ENCODE measurements at places on chromosomes 5 and 9.
A peak's percentile ranks its signal among the peaks of the same experiment; 100 is the strongest.

DNA sequence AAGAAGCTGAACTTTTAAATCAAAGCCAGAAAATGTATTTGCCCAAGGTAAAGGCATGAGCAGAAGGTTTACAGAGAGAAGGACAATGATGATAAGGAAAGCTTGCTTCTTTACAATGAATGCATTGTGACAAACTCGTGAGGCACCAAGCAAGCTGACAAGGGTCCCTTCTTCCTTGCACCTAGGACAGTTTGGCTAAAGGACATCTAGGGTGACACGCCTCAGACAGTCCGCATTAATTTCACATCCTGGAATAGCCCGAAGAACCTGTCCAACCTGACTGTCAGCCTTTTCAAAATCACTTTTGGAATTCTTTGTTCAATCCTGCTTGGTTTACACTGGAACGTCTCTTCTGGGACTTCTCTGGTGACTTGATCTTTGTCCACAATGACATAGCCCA lies 146.4 kb upstream of the MAP3K1 start:
- DNase-seq: no peak

DNA sequence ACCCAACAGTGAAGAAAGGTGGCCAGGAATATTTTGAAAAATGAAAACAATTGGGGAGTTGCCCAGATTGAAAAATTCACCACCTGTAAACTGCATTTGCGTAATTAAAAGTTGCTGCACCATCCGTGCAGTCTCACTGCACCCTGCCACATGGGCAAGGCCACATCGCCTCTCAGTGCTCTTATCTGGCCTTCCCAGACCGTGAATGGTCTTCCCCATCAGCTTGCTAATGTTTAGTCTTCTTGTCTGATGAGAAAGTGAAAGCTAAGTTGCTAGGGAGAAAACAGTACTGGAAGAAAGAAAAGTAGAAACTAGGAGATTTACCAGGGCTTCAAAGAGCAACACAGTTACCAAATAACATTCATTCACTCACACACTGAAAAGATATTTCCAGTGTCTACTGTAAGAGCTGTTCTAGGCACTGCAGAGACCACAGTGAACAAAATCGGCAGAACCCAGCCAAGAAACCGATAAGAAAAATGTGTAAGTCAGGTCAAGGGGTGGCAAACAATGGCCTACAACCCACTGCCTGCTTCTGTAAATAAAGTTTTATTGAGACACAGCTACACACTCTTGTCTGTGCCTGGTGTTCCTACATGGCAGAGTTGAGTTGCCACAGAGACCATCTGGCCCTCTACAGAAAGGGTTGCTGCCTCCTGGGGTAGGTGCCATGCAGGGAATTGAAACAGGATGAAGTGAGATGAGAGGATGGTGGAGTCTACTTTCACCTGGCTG lies 51.2 kb upstream of the CTSL start:
- DNase-seq: no peak

DNA sequence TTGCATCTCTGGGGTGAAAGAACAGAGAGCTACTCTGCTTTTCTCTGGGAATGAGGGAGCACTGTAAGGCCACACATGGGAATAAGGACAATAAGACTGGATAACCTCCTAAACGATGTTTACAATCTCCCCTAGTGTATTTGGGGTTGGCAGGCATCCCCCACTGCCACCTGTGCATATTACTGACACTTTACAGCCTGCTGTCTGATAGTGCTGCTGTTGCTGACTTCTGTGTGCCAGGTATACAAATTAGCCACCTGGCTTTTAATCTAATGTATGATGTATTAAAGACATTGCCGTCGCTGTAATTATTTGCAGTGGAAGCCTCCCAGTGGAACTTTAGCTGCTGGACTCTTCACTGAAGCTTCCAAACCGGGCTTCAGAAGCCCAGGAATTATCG lies 4.4 kb upstream of the SHISAL2B start:
- no peak for DNase-seq

- no peak for DNase-seq
These were observed 11.4 kb downstream of the MACROH2A1 start for GRCh38 chr5:135387629-135387960.

DNA sequence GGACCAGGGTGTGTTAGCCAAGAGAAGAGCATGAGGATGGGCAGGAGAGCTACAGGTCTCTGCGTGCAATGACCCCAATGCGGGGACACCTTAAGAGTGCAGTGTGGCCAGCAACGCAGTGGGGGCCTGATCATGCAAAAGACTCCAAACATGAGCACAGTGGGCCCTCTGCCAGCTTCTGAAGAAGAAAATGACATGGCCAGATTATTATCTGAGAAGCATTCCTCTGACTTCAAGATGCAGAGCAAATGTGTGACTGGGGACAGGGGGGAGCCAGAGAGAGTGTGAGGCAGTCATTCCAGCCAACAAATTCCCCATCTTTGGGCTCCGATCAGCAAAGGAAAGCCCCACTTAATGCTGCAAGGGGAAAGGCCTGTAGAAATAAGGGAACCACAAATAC lies 229.4 kb downstream of the CDK5RAP2 start:
- no peak for DNase-seq

GRCh38 chr5:170302653-170303501 lies 5.3 kb upstream of the LCP2 start:
- DNase-seq: peak; percentile 69

- no peak for DNase-seq
These were observed 1.5 kb downstream of the SEPTIN8 start for GRCh38 chr5:132775476-132775961.

GRCh38 chr5:170297589-170298462 lies at the start of gene LCP2:
TSS of gene LCP2 (minus strand) at chr5:170297777. CDS start at chr5:170297611, 166 bp downstream.
- DNase-seq: peak; percentile 77

DNA sequence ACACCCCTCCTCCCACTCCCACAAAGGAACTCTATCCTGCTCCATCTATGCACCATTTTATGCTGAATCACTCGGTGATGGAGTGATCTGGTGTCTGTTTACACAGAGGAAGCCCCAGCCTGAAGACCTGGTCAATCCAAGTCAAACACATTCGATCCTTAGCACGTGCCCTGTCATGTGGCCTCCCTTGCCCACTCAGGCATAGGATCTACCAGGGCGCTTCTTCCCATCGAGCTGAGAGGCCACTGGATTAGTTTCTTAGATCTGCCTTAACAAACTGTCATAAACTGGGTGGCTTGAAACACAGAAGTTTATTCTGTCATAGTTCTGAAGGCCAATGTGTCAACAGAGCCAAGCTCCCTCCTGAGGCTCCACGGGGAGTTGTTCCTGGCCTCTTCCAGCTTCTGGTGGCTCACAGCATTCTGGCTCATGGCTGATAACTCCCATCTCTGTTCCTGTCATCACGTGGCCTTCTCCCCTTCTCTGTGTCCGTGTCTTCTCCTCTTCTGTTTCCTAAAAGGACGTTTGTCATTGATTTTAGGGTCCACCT lies 34.2 kb downstream of the FOXI1 start:
- DNase-seq: no peak

- DNase-seq: no peak
These were observed 122.0 kb downstream of the GDNF start for GRCh38 chr5:37717613-37718431.

DNA sequence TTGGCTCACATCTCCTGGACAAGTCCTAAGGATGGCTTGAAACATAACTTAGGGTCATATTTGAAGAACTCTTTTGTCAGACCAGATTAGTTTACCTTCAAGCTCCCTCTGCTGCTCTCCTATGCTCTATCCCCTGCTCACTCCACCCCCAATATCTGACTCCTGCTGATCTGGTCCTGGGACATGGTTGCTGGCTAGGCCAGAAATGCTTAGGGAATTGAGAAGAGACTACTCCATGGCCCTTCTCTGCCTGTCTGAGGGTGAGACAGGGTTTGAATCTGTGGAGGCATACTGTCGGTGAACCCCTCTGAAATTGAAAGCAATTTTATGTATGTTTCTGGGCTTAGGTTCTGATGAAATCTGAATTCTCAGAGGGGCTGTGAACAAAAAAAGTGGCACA lies 3.3 kb downstream of the OTULIN start:
- no peak for DNase-seq

GRCh38 chr9:91458906-91459305 lies 35.3 kb upstream of the NFIL3 start:
- DNase-seq: no peak

DNA sequence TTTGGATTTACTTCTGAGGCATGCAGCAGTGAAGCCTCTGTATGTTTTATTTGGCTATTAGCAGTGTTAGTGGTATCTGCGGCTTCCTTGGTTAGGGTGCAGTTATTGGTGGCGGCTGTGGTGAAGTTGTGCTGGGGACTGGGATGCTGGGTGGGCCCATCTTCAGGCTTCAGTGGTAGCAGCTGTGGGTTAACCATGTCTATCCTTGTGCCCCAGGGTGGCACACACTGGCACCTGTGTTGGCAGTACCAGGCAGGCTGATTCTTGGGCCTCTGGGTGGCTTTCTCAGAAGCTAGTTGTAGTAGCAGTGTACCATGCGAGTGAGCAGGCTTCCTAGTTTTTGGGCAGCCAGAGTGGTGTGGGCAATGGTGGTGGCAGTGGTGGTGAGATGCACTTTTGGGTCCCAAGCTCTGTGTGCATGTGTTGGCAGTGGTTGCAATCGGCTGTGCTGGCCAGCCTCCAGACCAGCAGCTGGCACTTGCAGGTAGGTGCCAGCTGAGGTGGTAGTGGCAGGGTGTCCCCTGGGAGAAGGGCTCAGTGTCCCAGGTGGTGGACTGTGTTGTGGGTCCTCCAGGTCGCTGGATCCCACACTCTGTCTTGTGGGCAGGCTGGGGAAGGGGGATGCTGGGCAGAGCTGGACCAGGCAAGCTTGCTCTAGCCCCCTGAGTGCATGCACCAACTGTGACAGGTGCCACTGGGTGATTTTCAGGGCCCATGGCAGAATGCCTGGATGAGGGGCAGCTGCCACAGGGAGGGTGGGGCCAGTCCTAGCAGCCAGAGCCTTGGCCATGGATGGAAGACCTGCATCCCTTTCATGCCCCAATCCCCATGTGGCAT lies 13.6 kb downstream of the AHRR start:
- DNase-seq: no peak

DNA sequence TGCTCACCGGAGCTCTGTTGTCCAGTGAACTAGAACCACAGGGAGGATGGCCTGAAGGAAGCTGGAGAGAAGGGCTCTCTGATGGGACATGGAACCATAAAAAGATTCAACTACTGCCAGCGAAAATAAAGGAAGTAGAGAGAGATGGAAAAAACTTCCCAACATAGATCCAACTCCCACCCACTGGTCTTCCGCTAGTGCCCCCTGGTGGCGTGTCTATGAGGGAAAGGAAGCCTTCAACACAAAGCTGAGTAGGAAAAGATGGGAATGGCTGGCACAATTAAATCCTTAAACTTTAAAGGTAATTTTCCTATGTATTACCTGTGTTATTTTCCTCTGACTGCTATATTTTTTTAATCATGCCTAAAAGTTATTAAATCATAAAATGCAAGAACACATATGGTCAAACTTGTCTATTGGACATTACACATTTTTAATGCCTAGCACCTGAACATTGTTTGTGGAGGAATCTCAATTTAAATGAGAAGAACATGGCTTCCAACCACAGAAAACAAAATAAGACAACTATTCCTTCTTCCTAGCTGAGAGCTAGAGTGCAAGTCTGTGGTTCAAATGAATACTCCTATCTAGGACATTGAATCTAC lies 51.5 kb downstream of the CEP120 start:
- DNase-seq: peak; percentile 40

DNA sequence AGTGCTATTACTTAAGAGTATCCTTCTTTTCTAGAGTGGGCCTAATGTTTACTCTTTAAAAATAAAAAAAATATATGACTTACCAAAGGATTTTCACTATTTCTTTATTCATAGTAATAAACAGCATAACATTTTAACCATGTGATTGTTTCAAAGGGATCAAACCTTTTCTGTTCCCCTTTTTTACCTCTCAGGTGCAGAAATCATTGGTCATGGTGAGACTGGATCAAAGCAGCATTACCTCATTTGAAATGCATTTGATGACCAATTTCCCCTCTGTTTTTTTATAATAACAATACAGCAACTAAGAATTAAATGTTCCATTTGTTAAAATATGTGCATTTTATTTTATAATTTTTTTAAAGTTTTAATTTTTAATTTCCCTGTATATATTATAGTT lies 598.0 kb upstream of the RGMB start:
- DNase-seq: no peak

GRCh38 chr5:53030893-53031292 lies 41.7 kb downstream of the ITGA2 start:
- DNase-seq: no peak

- no peak for DNase-seq
These were observed 161.9 kb downstream of the MAPKAP1 start for GRCh38 chr9:125544988-125545651.

DNA sequence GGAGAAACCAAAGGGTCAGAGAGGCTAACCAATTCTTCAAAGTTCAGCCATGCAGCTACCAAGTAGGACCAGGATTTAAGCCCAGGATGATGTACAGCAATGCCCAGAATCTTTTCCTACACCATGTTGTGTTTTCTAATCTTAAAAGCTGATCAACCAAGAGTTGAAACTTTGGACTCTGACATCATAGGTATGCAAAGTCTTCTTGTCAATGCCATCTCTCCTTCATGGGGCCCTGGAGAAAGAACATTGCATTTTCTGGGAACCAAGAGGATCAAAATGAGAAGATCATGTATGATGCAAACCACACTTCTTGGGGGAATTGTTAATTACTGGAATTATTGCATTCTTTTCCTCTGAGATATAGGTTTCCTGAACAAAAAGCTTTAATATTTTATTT lies 54.4 kb upstream of the XPA start:
- DNase-seq: no peak

- no peak for DNase-seq
These were observed 966.0 kb upstream of the ACO1 start for GRCh38 chr9:31418419-31418818.

- no peak for DNase-seq
These were observed 48.1 kb upstream of the SH3PXD2B start for GRCh38 chr5:172502410-172502809.

DNA sequence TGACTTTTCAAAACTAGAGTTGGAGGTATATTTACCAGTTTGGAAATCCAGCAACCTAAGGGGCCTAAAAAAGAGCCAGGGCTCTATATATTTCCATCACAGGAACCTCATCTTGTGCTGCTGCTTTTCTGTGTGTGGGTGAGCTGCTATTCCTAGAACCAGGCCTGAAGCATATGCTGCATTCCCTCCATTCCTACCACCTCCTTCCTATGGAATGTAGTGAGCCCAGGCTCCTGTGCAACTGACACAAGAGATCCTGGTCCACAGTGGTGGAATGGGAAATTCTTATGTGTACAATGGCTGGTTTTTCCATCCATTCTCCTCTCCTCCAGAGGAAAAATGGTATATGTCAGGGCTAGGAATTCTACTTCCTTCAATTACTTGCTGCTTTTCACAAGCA lies 39.1 kb downstream of the SPEF2 start:
- DNase-seq: no peak

GRCh38 chr9:128917151-128917849 lies 3.5 kb upstream of the PHYHD1 start:
- DNase-seq: no peak

DNA sequence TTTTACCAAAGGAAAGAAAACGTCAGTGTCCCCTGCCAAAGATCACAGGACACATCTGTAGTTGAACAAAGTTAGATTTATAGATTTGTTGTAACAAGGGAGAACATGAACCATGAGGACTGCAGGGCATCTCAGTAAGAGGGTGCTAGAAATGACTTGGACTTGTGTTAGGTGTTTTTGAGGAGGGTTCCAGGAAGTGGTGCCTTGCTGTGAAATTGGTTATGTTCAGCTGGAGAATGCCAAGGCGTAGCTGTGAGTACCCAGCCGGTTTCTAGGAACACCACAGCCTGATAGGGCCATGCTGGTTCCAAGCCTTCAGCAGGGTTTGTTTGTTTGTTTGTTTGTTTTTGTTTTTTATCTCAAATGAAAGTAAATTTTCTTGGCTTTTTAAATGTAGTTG lies 5.3 kb downstream of the SPEF2 start:
- DNase-seq: peak; percentile 23
